ENCODE measurements at places on chromosomes 5 and 9.
A peak's percentile ranks its signal among the peaks of the same experiment; 100 is the strongest.

GRCh38 chr5:67725604-67726003 lies 490.0 kb upstream of the PIK3R1 start:
- no peak for DNase-seq

DNA sequence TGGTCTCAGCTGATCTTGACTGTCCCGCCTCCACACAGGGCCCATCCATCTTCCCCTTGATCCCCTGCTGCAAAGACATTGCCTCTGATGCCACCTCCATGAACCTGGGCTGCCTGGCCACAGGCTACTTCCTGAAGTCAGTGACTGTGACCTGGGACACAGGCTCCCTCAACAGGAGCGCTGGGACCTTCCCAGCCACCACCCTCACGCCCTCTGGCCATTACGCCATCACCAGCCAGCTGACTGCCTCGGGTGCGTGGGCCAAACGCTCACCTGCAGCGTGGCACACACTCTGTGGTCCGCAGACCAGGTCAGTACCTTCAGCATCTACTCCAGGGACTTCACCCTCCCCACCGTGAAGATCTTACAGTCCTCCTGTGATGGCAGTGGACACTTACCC lies 71.9 kb downstream of the INSL6 start:
- no peak for DNase-seq

GRCh38 chr5:124808842-124809268 lies 62.4 kb upstream of the ZNF608 start:
- no peak for DNase-seq

GRCh38 chr9:27601396-27601795 lies 28.1 kb upstream of the C9orf72 start:
- no peak for DNase-seq

GRCh38 chr5:93280518-93280917 lies 300.5 kb downstream of the NR2F1-AS1 start:
- DNase-seq = no peak

DNA sequence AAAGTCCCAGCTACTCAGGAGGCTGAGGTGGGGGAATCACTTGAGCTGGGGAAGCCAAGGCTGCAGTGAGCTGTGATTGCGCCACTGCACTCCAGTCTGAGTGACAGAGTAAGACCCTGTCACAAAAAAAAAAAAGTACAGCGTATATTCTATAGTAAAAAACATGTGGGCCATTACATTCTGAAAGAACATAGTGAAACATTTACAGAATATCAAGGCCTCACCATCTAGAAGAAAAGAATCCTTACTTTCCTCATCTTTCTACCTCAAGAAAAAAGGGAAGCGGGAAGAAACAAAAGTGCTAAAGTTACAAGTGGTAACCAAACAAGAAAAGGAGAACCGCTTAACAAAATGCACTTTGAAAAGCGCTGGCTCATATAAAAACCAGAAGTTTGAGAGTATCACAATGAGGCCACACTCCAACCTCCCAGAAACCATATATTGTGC lies 5.7 kb upstream of the SYK start:
- no peak for DNase-seq

- no peak for DNase-seq
Observed at GRCh38 chr9:21056931-21057330, 20.8 kb downstream of the IFNB1 start.

GRCh38 chr5:150176745-150177477 lies 10.3 kb downstream of the CDX1 start:
- no peak for DNase-seq

DNA sequence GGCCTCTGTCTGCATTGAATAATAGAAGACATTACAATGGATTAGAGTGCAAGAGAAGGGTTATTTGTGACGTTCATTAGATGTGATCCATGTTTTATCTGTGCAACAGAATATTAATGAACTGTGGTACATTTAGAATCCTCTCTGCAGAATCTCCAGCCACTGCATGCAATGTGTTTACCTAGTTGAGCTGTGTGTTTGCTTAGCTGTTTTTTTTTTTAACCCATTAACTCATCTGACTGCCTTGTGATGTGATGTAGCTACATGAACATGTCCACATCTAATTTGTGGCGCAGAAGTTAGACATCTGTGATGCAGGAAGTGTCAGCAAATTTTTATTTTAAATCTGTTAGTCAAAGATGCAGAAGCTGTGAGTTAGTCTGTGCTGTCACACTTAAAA lies 236.9 kb downstream of the CD180 start:
- DNase-seq = no peak

GRCh38 chr9:138047469-138048040 lies 170.0 kb downstream of the CACNA1B start:
- DNase-seq = no peak

GRCh38 chr5:54700986-54701578 lies 183.5 kb downstream of the SNX18 start:
- no peak for DNase-seq

DNA sequence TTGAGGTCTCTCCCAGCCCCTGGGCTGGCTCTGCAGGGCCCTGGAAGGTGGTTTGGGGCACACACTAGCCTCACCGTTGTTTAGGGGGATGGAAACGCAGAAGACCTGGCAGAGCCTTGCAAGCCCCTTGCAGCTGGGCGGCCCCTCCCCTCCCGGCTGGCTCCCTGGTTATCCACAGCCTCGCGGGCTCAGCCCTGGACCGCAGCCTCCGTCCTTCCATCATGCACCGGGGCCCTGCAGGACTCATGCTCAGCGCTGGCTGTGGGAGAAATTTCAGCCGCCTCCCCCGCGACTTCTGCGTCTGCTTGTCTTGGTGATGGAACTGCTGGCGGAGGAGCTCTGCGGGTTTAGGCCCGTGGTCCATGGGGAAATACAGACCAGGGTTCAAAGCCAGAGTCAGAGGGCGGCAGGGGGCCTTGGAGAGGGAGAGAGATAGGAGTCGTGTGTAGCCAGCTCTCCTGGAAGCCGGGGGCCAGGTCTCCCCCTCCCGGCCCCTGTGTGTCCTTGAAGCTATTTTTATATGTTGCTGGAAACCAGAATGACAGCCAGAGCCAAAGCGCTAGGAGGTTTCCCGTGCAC lies 75.8 kb upstream of the IER5L start:
- DNase-seq = peak; percentile 53

DNA sequence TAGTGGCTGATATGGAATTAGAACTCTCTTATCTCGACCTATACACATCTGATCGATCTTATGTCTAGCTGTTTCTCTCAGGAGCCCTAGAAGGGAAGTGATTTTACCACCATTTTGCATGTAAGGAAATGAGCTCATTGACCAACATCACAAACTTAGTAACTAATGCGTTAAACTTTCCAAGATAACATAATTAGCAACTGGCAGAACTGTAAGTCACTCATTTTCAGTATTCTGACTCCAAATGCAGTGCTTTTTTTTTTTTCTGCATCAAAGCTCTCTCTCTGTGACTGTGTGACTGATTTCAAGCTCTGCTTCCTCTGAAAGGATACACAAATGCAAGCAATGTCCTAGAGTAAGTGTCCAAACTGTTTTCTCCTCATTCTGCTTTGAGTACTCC lies 68.1 kb upstream of the FBXL7 start:
- no peak for DNase-seq

DNA sequence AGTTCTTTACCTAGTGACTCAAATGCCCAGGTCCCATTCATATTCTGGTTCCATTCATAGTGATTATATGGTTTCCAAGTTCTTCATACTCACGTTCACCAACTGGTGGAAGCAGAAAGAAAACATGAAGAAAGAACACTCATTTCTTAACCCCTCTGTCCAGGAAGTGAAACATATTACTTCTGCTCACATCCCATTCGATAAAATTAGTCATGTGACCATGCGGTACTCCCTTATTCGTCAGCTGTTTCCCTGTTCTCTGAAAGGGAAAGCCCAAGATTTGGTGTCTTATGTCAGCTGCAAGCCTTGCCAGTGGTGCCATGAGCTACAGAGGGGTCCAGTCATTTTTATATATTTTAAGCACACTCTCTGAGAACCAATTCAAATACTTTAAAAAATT lies 387.0 kb upstream of the DMAC1 start:
- DNase-seq = no peak

- DNase-seq = no peak
Observed at GRCh38 chr9:75228893-75229292, 140.6 kb downstream of the OSTF1 start.

DNA sequence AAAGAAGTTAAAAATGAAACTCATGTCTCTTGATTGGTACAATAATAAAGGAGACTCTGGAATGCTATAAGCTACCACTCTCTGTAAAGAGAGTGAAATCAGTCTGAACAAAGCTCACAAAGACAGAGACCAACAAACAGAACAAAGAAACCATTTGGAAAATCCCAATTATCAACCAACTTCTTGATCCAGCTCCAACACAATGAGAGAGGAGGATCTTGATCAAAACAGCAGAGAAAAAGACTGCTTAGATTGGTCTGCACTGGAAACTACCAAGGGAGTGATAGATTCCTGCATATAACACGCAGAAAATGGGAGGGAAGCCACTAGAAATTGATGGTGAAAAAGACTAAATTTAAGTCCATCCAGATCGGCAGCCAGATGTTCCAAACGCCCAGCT lies 23.1 kb upstream of the RNF38 start:
- DNase-seq = no peak

- DNase-seq = no peak
Observed at GRCh38 chr5:67549296-67549618, 352.7 kb upstream of the CD180 start.

GRCh38 chr9:83572524-83572923 lies 34.3 kb upstream of the FRMD3 start:
- no peak for DNase-seq

- DNase-seq = no peak
Observed at GRCh38 chr9:104606152-104606551, 725 bp upstream of the OR13C2 start.
